ENCODE measurements at places on chromosomes 16 and 17. TPM values are rescaled to one million over a fixed set of nuclear protein-coding genes. Genes with fewer than 3 reads are reported as not detected.

DNA sequence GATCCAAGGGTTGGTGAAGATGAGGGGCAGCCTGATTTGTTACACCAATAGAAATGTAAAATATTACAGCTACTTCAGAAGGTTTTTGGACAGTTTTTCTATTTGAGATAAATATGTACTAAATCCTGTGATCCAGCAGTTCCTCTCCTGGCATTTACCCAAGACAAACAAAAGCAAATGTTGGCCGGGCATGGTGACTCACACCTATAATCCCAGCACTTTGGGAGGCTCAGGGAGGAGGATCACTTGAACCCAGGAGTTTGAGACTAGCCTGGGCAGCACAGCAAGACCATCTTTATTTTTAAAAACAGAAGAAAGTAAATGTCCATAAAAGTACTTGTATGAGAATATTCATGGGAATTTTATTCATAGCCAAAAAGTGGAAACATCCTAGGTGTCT, 64.8 kb upstream of the MRC2 start:
- no peak for DNase-seq

GRCh38 chr16:28261942-28262341, 30.4 kb upstream of the SBK1 start:
- DNase-seq, result no peak

GRCh38 chr16:84569382-84569987, 48.4 kb downstream of the COTL1 start:
- DNase-seq, result no peak

- DNase-seq, result no peak
These were observed 6.6 kb downstream of the VAT1 start for GRCh38 chr17:43015579-43015978.

DNA sequence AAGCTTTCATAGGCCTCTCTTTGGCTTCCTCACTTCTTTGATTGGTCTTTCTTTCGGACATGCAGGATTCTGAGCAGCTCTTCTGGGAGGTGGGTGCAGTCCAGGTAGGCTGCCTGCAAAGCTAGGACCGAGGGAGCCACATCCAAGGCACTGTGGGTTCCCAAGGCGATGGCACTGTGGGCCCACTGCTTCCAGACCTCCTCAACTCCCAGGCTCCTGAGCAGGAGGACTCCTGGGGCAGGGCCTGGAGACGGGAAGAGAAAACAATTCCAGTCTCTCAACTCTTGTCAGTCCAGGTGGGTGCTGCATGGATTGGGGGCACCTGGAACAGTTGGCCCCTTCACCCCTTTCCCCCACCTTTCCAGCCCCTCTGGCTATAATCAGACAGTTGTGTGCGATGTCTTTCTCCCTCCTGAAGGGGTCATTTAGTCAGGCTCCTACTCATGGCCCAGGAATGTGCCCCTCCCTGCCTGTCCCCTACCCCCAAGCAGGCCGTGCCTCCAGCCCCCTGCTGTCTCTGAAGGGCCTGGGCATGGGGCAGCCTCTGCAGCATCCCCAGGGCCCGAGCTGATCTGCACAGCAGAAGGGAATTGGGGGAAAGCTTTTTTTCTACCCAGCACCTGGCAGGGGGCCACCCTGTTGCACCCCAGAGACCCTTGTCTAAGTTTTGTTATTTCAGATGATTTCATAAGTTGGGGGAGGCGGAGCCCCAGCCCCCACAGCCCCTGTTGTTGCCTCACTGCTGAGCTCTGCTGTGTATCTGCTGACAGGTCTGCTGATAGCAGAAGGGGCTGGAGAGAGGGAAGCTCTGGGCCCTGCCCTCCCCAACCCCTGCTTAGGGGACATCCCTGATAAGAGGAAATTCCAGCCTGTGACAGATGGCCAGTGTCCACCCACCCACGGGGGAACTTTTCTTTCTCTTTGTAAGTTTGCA, 330.3 kb downstream of the SEC14L1 start:
- no peak for DNase-seq

DNA sequence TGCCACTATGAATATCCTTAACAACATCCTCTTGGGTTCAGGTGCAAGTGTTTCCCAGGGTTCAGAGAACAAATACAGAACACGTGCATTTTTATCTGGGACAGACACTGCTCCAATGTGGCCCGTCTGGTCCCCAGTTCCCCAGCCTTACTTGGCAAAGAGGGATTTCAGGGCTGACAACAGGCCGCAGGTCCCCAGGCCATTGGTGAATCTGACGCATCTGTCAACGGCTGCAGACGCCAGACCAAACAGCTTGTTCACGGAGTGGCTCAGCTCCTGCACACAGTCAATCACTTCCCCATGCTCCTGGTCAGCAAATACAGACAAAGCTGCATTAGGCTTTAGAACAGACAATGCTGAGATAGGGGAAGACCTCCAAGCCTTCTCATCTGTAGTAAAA, 36.2 kb downstream of the COG7 start:
- DNase-seq, result no peak

DNA sequence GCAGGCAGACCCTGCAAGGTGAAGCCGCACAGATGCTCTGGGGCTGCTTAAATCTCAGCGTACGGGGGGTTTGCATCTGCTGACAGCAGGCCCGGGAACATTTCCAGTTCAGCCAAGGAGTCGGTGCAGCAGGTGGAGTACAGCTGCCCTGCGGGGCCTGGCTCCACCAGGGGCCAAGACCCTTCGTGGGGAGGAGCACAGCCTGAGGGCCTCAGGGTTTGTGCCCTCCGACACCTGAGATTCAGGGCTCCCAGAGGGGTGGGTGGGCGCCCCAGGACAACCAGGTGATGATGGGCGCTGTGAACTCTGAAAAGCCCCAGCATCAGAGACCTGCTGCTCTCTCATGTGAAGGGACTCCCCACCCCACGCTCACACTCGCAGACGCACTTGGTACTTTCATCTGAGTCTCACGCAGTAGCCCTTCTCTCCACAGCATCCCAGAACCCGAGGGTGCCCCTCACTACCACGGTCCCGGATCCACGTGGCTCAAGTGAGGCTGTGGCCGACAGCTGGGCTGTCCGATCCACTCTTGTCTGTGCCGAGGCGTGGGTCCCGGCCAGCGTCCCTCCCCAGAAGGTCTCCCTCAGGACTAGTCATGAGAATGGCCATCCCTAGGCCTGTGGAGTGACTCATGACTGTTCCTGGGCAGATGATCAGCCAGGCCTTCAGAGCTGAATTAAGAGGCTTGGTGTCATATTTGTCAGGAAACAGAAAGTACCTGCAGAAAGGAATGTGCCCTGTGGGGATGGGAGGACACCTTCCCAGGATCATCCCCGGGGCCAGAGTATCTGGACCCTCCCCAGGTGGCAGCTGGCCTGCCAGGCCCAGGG, 29.6 kb downstream of the ACSF3 start:
- no peak for DNase-seq

GRCh38 chr16:55179852-55180585, 144.0 kb upstream of the IRX6 start:
- no peak for DNase-seq

GRCh38 chr16:49049191-49049590, 232.4 kb downstream of the CBLN1 start:
- DNase-seq, result no peak

DNA sequence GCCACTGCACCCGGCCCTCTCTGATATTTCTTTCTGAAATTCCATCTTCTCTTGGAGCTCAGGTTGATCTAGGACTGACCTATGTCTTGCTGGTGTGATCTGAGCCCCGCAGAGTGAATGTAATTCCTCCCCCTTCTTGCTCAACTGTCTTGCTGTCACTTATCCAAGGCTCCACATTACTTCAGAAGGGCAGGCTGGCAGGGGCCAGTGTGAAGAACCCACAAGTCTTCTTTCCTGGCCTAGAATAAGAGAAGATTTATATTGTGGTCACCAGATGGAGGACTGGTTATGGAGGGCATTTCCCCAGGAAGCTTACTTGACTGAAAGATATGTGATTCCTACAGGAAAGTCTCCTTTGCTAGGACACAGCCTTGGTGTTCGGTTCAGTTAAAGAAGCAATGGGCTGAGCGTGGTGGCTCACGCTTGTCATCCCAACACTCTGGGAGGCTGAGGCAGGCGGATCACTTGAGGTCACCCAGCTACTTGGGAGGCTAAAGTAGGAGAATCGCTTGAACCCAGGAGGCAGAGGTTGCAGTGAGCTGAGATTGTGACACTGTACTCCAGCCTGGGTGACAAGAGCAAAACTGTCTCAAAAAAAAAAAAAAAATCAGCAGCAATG, 13.4 kb downstream of the ITGAL start:
- no peak for DNase-seq

DNA sequence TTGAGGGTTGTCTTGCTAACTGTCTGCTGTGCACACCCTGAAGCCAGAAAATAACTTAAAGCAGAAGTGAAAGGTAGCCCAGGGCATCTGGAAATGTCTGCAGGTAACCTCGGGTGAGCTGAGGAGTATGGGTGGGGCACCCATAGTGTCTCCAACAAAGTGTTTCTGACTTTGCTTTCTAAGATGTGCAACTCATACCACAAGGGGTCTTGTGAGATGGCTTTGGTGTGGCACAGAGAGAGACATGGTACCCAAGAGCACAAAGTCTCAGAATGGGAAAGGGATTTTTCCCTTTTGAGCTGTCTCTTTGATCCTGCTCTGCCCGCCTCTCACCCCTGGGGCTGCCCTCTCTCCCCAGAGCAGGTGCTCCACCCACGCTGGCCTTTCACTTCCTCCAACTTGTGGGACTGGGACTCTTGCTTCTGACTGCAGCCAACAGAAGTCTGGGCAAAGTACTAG, 6.9 kb downstream of the CHD9 start:
- no peak for DNase-seq

DNA sequence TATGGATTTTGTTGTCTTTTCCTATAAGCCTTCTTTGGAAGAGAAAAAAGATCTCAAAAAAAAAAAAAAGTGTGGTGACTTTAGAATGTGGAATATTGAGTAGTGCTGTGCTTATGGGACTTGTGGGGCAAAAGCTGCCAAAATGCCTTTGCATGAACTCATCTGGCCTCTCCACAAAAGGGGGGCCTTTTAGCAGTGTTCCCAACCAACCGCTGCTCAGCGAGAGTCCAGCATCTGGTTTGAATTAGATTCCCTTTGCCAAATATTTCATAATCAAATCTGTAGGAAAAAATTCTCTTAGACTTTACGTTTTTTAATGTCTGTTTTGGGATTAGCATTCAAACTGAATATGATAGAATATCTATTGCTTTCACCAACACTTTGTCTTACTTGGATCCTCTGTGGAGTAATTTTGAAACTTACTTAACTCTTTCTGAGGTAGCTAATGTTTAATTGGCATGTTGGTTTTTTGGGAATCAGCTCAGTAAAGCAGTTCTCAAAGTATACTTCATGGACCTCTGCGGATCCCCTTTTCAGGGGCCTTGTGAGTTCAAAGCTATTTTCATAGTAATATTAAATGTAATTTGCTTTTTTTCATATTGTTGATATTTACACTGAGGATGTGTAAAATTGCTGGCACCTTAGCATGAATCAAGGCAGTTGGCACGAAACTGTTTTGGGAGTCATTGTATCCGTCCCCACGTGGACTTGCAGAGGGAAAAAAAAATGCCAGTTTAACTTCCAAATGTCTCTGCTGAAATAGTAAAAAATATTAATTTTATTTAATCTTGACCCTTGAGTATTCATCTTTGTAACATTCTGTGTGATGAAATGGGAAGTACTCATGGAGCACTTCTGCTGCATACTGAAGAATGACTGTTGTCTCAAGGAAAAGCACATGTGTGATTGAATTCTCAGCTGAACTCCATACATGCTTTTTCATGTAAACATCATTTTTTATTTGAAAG, 34.7 kb upstream of the VPS4A start:
- DNase-seq, result peak; percentile 10

DNA sequence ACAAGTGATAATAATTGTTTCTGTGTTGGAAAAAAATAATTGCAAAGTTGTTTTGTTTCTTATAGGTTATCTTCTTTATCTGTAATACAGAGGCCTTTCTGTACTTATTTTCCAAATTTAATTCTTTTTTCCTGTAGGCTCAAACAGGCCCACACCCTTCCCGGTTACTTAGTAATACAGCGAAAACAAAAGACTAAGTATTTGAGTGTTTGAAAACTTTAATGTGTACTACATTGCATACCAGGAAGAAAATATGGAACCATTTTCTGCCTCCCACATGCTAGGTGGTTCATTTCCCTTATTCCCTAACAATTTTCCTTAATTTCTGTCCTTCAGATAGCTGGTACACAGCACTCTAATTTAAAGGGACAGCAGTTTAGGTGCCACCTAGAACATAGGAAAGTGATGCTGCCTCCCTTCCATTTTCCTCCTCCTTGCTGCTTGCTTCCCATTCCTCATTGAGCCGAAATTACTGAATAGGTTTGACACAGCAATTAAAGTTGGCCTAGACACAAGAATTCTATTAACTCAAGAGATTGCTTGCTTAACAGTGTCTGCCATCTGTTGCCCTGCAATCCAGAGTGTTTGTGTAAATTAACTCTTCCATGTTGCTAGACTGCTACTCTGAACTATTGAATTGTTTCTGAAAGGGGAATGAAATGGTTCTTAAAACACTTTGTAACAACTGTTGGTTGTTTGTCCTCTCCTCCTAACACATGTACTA, 24.2 kb downstream of the CYB5B start:
- no peak for DNase-seq

DNA sequence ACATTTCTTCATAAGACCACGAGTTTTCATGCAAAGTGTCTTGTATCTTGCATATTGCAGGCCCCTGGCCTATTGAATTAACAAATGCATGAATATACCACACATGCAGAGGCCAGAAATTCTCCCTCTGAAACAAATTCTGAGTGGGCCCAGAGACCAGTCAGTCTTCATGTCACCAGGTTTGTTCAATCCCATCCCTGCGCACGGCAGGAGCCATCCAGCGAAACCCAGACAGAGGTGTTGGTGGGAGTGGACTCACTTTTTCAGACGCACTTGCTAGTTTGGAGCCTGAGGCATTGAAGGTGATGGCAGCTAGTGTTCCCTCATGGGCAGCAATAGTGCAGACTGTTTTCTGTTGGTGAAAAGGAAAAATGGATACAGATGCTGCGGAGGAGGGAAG, 21.9 kb downstream of the WIPI1 start:
- no peak for DNase-seq

GRCh38 chr17:11138023-11138422, 103.0 kb upstream of the SHISA6 start:
- no peak for DNase-seq

DNA sequence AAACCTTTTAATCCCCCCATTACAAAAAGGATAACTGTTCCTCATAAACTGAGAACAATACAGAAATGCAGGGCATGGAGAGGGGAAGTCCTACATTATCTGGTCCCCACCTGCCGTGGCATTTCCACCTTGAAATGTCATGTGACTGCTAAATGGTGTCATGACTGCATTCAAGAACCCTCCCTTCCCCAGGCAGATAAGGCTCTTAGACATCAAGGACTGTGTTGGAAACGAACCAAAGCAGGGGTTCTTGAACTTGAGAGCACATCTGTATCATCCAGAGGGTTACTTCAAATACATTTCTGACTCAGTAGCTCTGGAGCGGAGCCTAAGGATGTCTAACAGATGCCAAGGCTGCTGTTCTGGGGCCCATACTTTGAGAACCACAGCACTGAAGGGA, 18.4 kb downstream of the CMTM3 start:
- DNase-seq, result no peak

DNA sequence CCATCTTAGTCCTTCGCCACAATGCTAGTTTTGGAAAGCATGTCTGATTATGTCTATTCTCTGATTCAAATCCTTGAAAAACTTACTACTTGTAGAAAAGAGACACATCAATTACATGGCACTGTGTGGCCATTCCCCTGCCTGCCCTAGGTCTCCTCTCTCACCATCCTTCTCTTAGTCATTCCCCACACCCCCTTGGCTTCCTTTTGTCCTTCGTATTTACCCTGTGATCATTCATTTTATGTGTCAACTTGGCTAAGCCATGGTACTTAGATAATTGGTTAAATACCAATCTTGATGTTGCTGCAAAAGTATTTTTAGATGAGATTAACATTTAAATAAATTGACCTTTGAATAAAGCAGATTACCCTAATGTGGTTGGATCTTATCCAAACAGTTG, 122.9 kb upstream of the CDH11 start:
- DNase-seq, result no peak

The HSPB9 gene
- 0.49 TPM for polyA plus RNA-seq
